Hepatocyte (in vitro differentiated cells): ENCODE measurements at places on chromosomes 2 and 18. TPM values are rescaled to one million over a fixed set of nuclear protein-coding genes. Genes with fewer than 3 reads are reported as not detected.
A peak's percentile ranks its signal among the peaks of the same experiment; 100 is the strongest.

DNA sequence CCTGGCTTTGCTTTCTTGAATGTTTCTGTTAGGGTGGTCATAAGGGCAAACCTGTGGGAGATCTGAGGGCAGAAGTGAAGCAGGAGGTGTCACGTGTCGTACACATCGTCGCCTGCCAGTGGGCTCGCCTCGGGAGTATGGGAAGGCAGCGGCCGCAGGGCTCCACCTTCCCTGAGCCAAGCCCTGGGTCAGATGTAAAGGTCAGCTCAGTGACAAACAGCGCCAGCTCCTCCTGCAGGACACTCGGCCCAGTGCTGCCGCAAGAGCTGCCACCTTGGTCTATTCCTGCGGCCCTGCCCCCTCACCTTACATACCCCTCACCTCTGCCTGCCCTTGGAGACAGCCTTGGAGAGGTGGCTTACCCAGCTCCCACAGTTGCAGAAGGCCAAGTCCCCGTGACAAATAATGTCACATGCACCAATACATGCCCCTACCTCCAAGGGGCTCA is 64.2 kb downstream of the PSMG2 start:
- DNase-seq, result peak; percentile 50

- no peak for DNase-seq
These were observed 150.4 kb upstream of the CYRIA start for GRCh38 chr2:16816016-16816415.

DNA sequence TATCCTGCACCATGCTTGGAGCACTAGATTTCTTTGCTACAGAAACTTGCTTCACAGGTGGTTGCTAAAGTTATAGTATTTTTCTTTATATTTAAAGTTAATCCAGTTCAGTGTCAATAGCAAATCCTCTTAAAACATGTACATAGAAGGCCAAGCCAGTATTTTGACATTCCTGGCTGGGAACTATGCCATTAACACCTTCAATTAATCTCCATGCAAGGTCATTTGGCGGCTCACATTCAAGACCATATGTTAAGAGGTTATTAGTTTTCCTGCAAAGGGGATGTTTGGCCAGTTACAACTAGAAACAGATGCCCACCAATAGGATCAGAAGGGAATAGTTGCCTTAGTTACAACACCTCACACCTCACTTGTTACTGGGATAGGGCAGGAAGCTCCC is 261.3 kb upstream of the MEIS1 start:
- no peak for DNase-seq

DNA sequence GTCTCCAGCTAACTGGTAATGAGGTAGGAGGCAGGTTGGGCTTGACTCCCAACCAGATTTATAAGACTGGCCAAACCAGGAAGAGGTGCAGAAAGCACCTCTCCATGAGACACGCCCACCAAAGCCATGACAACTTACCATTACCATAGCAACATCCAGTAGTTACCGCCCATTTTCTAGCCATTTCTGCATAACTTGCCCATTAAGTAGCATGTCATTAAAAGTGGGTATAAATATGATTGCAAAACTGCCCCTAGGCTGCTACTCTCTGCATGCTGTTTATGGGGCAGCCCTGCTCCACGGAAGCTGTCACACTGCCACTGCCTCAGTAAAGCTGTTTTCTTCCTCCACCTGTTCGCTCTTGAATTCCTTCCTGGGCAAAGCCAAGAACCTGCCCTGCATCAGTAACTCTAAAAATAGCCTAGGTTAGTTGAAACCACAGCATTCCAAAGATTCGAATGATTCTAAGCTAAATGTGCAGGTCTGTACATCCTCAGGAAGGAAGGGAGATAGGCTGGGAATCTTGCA is 131.9 kb downstream of the ATL2 start:
- DNase-seq, result no peak

UNC80 gene
- polyA plus RNA-seq, result 0.12 and 0.43 TPM in 2 replicates

DNA sequence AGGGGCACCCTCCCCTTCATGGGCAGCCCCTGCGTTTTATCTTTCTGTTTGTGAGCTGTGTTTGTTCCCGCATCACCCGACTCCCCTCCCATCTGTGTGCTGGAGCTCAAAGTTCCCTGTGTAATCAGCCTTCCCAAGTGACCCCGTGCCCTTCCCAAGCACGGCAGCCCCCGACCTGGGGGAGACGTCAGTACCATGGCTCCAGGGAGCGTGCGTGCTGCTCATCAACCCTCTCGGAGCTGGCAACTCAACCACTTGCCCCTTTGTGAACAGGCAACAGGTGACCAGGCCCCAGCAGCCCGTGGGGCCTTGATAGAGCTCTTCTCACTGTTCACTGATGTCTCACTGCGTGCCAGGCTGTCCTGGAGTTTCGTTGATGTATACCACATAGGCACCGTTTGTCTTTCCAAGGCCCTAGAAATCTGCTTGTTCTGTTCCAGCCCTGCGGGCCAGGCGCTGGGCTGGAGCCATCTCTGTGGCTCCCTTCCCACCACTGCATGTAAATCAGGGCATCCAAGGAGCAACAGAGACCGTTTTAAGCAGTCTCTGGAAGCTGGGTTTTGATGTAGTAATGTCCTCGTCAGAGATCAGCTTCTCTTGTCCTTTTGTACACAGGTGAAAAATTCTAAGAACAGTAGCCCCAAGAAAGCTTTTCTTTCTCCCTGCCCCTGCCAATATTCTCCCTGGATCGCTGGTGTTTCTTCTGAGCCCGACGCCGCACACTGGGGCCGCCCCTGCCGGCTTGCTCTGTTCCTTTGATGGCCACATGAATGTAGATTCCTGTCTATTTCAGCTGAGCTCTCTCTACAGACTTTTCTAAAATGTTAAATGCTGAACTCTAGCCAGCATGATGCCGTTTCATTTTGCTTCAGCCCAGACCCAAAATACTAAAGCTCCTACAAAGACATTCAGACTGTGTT is 107.0 kb upstream of the PTPRM start:
- DNase-seq, result peak; percentile 68

- peak; percentile 30 for DNase-seq
These were observed 36.6 kb upstream of the DYNC2LI1 start for GRCh38 chr2:43737097-43737854.

DNA sequence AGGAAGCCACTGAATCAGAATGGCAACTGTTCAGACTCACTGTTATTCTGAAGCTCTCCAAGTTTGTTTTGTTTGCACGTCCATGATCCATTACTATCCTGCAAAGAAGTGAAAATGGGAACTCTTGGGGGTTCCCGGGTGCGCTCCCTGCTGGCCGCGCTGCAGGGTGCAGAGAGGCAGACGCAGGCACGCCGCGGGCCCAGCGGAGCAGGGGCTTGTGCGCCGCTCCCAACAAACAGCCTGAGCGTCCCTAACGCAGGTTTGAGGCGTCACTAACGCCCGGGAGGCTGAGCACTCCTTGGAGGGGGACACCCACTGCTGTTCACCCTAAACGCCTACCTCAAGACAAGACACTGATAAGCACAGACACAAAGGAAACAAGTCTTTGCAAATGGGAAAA is 14.3 kb upstream of the PIEZO2 start:
- DNase-seq, result peak; percentile 70
